Tibial nerve (tissue), 4 donors: ENCODE measurements at places on chromosomes 12 and 14.
A peak's percentile ranks its signal among the peaks of the same experiment; 100 is the strongest.

DNA sequence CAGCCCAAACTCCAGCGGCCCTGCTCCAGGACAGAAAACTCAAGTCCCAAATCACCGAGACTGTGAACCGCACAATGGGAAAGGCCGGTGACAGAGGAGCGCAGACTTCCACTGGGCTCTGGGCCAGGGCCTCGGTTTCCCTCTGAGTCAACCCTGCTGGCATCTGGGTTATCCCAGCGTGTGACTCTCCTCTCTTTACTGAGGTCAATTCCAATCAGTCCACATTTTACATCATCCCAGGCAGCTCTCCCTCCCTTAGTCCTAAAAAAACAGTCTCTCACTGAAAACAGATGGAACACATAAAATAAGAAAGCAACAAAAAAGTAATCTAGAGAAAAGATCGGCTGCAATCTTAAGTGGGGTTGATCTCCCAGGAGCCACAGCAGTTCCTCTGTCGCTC lies 36.9 kb downstream of the ITPK1 start:
- peak; percentile 21 for DNase-seq

DNA sequence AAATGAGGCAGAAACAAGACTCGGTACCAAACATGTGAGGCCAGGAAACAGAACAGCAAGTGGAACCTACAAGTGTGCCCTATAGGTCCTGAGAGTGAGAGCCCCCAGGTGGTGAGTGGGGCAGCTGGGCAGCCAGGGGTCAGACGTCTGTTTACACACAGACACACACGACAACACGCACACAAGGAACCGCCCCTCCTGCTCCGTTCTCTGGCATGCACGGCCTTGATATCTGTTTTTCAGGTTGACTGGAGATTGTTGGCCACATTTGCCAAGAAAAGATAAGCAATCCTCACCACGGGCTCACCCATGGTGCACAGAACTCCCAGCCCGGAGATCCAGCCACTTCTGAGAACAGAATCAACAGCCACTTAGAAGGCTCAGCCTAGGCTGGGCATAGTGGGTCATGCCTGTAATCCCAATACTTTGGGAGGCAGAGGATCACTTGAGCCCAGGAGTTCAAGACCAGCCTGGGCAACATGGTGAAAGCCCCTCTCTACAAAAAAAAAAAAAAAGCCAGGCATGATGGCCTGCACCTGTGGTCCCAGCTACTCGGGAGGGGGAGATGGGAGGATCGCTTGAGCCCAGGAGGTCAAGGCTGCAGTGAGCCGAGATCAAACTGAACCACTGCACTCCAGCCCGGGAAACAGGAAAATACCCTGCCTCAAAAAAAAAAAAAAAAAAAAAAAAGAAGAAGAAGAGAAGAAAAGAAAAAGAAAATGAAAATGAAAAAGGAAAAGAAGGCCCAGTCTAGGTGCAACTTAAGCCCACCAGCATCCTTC lies 19.4 kb upstream of the EIF5 start:
- no peak for DNase-seq

- DNase-seq = no peak
These were observed 25.7 kb downstream of the SERPINA10 start for GRCh38 chr14:94267352-94267751.

GRCh38 chr12:78680596-78680995 lies 184.0 kb upstream of the SYT1 start:
- DNase-seq = no peak

GRCh38 chr14:104752423-104752734 lies 568 bp upstream of the SIVA1 start:
- DNase-seq = no peak

DNA sequence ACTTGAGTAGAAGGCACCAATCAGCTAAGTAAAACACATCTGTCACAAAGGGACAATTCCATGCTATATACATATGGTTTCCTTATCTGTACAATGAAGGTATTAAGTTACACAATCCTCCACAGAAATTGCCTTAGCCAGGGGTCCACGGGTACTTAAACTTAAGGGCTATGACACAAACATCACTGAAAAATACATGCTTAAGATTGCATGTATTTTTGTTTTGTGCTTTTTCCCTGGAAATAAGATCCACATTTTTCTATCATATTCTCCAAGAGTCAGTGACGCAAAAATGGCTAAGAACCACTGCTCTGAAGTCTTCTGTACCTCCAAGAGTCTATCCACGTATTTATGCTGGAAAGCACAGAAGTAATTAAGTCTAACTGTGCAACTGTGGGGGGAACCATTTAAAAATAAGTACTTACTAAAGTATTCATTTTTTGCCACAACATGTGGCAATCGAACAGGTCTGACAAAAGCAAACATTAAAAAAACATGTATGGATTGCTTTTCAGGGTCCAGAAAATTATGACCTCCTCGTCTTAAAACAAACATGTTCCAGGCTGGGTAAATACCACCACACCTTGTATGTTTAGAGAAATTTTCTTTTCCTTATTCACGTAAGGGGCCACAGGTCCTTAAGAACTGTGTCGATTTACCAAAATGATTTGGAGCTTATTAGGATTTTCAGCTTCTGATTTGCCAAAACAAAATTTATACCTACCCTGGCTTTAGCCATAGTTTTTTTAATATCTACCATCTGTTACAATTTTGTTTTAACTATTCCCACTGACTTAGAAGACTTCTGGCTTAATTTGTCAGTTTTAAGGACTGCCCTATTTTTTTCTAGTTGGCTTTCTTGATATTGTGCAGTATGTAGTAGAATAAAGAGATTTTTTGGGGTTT lies 2.8 kb downstream of the SLC38A2 start:
- no peak for DNase-seq

DNA sequence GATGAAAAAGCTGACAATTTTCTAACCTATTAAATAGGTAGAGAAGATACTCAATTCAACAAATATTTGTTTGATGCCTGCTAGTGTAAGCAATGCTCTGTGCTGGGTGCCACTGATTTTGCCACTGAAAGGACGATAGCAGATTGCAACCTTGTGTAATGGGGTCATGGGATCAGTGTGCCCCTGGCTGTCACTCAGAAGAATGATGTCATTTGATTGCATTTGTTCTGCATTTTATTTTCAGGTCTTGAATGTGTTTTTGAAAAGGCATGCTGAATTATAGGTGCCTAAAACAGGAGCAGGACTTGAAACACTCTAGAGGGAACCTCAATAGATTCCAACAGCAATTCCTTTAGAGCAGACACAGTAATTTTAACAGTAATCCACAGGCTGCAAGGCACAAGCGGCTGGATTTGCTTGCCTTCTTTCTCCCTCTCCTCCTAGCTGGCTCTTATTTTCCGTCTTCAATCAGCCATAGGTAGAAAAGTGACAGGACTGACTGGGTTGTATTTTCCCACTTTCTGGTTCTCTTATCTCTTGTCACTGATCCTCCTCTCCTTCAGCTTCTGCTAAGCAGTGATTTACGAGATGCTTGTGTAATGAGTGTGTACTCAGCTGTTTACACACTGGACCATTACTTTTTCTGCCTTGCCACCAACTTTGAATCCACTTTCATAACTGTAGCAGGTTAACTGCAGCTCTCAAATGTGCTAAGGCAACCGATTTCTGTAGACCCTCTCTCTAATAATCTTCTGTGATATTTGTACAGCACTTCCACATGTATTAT lies 4.1 kb downstream of the PLXNC1 start:
- no peak for DNase-seq

- no peak for DNase-seq
These were observed 4.7 kb upstream of the CPNE6 start for GRCh38 chr14:24066496-24067132.

DNA sequence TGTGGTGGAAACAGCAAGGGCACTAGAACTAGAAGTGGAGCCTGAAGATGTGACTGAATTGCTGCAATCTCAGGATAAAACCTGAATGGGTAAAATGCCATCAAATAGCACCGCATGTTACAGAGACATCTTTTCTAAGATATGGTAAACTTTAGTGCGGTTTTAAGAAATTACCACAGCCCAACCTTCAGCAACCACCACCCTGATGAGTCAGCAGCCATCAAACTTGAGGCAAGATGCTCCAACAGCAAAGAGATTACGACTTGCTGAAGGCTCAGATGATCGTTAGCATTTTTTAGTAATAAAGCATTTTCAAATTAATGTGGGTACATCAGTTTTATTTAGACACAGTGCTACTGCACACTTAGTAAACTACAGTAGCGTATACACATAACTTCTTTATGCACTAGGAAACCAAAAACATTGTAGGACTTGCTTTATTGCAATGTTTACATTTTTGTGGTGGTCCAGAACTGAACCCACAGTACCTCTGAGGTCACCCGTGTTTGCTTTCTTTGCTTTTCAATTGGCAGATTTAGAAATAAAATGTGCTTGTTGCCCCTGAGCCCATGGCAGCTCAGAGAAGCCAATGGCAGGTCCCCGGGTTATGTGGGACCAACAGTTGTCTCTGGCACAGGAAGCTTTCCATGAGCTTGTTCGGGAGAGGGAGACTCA lies 15.9 kb downstream of the GOLGA3 start:
- no peak for DNase-seq

DNA sequence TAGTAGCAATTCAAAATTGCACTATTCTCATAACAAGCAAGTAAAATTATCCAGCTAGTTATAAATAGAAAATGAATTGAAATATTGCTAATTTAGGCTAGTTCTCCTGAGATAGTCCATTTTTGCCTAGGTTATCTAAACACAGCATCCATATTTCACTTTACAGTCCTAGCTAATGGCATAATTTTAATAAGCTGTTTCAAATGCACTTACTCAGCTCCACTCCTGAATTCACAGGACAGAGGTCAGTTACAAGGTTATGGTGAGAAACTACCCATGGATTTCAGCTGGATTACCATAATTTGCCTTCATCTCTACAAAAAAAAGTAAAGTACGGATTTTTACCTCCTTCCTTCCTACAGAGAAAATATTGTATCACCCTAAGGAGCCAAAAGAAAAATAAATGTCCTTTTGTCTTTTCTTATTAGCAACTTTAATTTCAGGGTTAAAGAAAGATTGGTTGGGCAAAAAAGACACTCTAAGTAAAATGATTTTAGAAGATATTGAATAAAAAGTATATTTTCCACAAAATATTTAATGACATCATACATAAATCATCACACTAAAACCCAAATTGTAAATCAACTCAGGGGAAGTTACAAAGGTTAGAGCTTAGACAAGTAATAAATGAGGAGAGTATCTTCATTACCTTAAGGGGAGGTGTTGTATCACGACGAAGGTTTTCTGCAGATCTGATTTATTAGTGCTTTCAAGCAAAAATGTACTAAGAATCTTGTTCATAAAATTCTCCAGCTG lies 377.4 kb downstream of the C12orf50 start:
- no peak for DNase-seq

DNA sequence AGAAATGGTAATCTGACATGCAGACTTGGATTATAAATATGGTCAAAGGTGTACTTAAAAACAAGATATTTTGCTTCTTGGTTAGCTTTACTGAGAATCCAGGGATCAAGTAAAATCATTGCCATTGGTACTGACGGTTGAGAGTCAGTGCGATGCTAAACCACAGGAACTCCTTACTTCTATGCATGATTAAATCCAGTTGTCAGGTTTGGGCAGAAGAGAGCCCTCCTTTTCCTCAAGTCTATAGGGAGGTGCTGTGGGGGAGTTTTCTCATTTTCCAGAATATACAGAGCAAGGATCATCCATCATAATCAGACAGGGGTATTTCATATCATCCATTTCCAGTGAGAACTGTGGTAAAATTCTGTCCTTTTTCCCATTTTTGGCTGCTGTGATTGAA lies 839.1 kb downstream of the NRXN3 start:
- DNase-seq = no peak

DNA sequence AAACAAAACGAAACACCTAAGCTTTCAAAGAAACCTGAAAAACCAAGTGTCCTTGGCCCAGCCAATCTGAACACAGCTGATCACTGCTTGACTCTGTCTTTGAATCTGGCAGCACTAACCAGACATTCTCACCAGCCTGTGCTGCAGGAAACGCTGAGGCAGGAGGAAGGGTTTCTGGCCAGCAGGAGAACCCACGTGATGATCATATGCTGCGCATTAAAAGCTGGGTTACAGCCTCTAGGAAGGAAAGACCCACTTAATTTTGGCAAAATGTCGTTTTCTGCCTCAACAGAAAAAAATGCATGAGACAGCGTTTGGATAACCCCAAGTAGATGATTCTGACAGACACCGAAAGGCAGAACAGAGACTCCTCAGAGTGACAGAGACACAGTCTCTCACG lies 9.8 kb downstream of the APPL2 start:
- DNase-seq = peak; percentile 76

DNA sequence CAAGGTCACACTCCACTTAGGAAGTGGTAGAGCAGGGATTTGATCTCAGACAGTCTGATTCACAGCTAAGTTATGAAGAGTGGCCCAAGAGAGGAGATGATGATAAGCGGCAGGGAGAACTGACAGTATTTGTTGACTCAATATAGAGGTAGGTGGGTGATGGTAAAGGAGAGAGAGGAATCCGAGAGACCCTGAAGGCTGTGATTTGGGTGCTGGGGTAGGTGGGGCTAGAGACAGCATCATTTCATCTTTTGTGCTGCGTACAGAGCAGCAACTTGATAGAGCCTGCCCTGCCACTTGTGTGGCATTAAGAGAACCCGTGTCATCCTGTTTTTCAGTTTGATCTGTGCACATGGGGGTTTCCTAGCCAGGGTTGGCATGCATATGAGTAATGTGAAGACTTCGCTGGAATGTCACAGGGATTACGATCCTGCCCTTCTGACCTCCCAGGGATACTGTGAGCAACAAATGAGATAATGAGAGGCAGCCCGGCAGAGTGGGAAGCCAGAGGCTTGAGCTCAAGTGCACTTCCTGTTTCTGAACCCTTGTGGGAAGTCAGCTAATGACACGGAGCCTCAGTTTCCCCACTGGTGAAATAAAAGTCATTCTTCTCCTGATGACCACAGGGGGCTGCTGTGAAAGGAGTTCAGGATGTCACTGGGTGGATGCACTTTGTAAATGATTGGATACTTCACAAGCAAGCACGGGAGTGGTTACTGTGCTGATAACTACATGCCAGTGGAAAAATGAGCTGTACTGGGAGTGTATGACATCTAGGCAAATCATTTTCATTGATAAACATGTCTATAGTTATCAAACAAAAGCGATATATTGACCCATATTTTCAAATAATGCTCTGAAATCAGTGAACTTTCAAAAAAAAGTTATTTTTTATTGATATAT lies 59.5 kb upstream of the IGF1 start:
- no peak for DNase-seq

- DNase-seq = no peak
These were observed 46.2 kb downstream of the SLC38A1 start for GRCh38 chr12:46222636-46223035.

- DNase-seq = no peak
These were observed 53.6 kb downstream of the SLC25A21 start for GRCh38 chr14:37118673-37119366.

GRCh38 chr14:53953002-53953827 lies 3.4 kb downstream of the BMP4 start:
- peak; percentile 78 for DNase-seq

DNA sequence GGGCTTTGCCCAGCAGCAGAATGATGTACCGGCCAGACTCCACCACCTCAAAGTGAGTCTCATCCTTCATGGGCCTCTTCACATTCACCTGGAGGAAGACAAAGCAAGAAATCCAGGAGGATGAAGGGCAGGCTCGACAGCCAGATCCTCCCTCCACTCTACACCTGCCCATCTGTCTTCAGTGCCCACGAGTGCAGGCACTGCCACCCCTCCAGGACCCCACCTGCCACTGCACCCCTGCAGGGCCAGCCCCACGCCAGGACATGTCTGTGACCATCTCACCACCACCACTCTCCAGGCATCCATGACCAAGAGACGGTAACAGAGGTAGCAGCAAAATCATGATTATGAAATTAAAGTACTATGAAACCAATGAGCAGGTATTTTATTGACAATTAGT lies 84.3 kb upstream of the ANO2 start:
- no peak for DNase-seq
